ENCODE measurements at places on chromosomes 6 and 20. TPM values are rescaled to one million over a fixed set of nuclear protein-coding genes. Genes with fewer than 3 reads are reported as not detected.

DNA sequence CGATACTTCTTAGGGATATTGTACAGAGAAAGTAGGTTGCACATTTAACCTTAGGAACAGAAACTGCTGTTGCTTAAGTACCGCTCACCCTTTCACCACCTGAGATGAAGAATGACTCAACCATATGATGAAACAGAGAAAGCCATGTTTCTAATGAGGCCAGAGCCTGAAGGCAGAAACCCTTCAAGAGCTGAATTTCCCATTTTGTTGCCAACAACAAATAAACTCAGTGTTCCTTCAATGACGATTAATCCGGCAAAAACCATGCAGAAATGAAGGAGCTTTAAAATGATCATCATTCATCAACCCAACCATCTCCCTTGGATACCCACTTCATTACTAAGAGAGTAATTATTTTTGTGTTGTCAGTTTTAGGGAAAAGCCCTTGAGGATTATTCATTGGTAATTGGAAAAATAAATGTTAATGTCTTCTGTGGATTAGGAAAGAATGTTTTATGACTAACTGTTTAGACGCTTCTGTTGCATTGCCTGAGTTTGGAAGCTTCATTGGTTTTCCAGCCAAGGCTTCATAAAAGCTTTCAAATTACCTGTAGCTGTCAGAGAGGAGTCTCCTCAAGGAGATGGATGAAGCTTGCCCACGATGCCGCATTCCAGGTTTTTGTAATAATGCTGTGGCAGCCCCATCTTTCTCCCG is 112.1 kb upstream of the IYD start:
- DNase-seq, result no peak

GRCh38 chr20:47067776-47068175 is 173.1 kb downstream of the EYA2 start:
- DNase-seq, result no peak

GRCh38 chr20:59697068-59697467 is 92.7 kb downstream of the PHACTR3 start:
- no peak for DNase-seq

The HRH3 gene
- 0.16 TPM for total RNA-seq

DNA sequence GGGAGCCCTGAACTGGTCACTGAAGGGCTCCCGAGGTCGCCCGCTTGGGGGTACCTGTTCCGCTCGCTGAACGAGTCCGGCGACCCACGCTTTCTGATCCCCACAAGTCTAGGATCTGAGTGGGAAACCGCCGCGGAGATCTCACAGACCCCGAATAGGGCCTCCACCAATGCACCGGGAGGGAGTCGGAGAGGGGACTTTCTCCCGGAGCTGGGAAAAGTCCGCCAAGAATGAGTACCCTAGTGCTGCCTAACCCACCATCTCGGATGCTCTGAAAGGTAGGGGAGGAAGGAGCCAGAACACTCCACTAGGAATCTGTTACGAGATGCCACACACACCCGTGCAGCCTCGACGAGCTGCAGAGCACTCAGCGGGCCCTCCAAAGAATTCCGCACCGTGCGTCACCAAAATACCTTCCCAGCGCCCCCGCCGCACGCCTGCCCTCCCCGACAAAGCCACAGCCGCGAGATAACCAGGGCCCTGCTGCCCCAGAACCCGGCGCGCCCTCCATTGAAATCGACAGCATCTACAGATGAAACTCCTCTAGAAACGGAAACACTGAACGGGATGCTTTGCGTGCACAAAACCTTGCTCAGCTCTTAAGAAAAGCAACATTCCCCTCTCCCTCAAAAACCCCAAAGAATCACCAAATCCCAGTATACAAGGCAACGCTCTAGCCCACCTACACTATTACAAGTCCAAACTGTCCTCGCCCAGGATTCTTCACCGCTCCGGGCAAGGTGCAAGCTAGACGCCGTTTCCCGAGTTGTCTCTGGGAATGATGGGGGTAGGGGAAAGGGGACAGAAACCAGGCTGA is 686 bp downstream of the COL12A1 start:
- DNase-seq, result no peak

GRCh38 chr20:45450097-45450818 is 19.3 kb upstream of the WFDC2 start:
- no peak for DNase-seq

The CST11 gene
- total RNA-seq, result not detected

- DNase-seq, result no peak
Observed at GRCh38 chr20:16865406-16865805, 117.2 kb downstream of the OTOR start.

- DNase-seq, result no peak
Observed at GRCh38 chr6:112040956-112041355, 12.9 kb upstream of the CCN6 start.

GRCh38 chr6:170271771-170272314 is 19.0 kb downstream of the DLL1 start:
- no peak for DNase-seq

The LY6G6C gene
- not detected for total RNA-seq

The SYCP2 gene
- total RNA-seq, result 6.7 TPM

GRCh38 chr6:165732696-165733488 is 69.9 kb upstream of the PDE10A start:
- no peak for DNase-seq

DNA sequence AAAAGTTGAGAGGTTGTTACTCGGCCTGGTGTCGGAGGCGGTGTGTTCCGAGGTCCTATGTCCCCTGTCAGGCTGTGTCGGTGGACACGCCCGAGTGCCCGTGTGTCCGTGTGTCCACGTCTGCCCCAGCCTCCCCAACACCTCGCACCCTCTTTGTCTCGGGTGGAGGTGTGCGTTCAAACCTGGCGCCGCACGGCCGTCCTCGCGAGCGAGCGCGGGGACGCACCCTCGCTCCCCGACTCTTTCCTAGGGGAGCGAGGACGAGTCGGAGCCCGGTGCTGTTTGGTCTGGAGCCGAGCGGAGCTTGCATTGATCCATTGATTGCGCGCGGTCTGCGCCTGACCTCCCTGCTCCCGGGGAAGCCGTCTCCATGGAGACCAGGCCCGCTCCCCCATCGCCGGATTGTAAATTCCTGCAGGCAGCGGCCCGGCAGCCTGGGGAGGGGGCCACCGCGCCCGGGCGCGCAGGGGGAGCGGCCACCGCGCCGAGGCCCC is 411 bp upstream of the SCUBE3 start:
- DNase-seq, result no peak

DNA sequence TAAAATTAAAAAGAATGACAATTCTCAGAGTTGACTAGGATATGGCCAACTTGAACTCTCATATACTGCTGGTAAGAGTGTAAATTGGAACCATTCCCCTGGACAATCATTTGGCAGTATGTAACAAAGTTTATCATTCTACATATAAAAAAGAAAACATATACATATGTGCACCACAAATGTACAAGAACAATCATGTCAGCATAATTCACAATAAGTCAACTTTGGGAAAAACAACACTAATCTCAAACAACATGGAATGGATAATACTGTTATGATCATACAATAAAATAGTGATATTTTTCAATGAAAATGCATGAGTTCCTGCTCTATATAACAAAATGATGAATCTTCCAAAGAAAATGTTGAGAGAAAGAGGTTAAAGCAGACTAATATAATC is 1078.7 kb upstream of the EPHA7 start:
- no peak for DNase-seq

The FOXQ1 gene
- total RNA-seq, result 10.8 TPM

The HSPA12B gene
- 10.7 TPM for total RNA-seq

DNA sequence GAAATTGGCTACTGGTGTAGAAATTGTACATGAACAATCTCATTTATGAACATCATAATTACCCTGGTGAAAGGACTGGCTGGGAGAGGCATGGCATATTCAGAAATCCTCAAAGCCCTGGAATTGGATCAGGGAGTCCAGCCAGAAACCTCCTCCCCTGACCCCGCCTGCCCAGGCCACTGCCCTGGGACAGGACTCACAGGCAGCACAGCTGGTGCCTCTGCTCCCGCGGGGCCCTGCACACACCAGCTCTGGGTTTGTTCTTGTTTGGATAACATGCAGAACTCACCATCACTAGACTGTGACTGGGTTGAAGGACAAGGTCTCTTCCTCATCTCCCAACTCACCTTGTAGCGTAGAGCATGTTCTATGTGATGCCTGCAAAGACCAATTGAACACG is 56.2 kb downstream of the AGPAT4 start:
- DNase-seq, result no peak

GRCh38 chr6:71029555-71029954 is 72.7 kb upstream of the B3GAT2 start:
- no peak for DNase-seq

DNA sequence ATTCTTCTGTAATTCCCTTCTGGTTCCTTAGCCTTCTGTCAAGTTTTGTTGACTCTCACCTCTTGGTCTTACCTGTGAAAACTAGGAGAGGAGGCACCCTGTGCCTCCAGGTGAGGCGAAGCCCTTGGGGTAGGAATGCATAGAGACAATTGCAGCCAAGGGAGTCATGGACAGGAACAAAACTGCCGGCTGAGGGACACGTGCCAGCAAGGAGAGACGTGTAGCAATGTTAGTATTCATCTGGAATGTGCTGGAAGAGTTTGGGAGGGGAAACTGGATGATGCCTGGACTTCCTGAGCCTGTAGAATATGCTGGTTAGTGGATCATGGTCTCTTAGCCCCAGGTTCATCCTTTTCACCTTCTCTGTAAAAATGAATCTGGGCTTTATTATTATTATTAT is 3.9 kb upstream of the TIAM2 start:
- no peak for DNase-seq

DNA sequence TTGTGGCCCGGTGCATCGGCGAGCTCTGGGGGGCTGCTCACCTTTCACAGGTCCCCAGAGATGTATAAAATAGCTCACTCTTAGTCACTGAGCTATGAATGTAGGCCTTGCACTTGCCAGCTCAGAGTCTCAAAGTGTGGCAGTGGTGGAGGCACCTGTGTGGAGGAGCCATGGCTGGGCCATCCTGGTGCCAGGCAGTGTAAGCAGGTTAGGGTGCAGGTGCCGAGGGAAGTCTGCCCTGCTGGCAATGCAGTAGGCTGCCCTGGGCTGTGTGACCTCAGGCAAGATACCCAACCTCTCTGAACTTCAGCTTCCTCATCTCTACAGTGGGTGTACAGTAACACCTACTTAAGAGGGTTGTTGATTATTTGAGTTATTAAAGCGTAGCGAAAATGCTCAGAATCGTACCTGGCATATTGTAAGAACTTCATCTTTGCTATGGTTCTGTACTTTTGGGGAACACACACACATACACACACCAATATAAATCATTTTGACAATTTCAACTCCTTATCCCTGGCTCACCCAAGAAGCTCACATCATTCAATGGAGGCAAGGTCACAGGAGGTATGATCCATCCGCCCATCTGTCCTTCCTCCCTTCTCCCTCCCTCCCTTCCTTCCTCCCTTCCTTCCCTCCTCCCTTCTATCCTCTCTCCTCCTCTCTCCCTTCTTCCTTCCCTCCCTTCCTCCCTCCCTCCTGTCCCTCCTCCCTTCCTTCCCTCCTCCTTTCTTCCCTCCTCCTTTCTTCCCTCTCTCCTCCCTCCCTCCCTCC is 66.8 kb upstream of the STX16 start:
- DNase-seq, result no peak

GRCh38 chr6:1817033-1817761 is 207.5 kb downstream of the FOXC1 start:
- DNase-seq, result no peak

- DNase-seq, result no peak
Observed at GRCh38 chr6:169792306-169793015, 41.0 kb downstream of the ERMARD start.

The ENPP1 gene
- 45.3 TPM for total RNA-seq

DNA sequence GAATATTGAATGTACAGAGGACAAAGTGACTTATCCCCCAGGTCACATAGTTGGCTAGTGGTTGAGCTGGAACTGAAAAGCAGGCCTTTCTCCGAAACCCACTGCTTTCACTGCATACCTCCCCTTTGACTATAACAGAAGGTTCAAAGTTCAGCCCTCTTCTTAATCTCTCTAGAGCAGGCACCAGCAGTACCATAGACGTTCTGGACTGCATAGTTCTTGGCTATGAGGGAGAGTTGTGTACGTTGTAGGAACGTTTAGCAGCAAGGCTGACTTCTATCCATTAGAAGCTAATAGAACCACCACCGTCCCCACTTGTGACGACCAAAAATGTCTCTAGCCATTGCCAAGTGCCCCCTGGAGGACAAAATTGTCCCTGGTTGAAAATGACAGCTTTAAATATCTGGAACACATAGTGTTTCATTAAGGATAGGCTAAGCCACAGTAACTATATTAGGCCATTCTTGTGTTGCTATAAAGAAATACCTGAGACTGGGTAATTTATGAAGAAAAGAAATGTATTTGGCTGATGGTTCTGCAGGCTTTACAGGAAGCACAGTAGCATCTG is 123.8 kb upstream of the MTHFD1L start:
- no peak for DNase-seq

DNA sequence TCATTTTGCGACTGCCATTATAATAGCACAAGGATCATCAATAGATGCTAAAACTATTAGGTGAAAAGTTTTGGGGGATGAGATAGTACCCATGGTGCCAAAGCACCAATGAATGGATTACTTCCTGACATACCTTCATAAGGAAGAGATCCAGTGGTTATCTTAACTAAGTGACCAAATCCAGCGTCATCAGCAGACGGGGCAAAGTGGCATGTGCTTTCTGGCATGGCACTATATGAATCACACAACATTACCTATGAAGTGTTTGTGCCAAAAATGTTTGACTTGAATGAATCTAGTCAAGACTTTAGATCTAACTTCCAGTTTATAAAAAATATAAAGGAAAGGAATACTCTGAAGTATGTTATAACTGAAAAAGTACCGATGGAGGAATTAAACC is 10.8 kb downstream of the TRIM26 start:
- DNase-seq, result no peak

DNA sequence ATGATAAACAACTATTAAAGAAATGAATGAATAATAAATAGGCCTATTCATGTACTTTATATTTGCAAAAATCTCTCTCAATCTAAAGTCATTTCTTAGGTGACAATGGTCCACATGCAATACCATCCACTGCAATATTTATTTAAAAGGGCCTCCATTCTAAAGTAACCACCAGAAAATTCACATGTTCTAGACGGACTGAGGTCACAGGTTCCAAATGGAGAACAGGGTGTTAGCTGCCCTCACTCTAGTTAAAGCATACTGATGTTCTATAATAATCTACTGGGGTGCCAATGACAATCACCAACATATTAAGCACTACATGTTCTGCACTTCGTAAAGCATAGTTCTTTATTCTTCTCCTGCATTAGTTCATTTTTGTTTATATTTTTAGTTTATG is 1.2 kb downstream of the HBS1L start:
- no peak for DNase-seq

The SLC22A3 gene
- 11.0 TPM for total RNA-seq

DNA sequence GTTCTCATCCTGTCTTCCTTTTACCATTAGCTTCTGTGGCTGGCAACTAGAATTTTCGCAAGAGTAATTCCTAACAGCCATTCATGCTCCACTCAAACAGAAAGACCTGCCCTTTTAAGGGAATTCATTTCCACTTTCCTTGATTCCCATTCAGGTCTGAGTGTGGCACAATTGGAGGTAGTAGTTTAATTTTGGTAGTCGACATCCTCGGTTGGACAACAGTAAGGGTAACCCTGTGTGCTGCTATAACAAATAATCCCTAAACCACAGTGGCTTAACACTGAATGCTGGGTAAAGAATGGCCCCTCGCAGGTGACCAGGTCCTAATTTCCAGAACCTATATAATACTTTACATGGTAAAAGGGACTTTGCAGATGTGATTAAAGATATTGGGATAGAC is 142.9 kb downstream of the BMP7 start:
- no peak for DNase-seq

- no peak for DNase-seq
Observed at GRCh38 chr20:57048027-57048869, 218.2 kb downstream of the BMP7 start.

The HLA-DQB1 gene
- total RNA-seq, result 4.0 TPM

The UBE2C gene
- 15.6 TPM for total RNA-seq

GRCh38 chr6:169085466-169085865 is 168.2 kb downstream of the THBS2 start:
- no peak for DNase-seq
